ENCODE measurements at places on chromosomes 11 and 22.

GRCh38 chr22:32232191-32232830 lies 22.8 kb downstream of the SLC5A4 start:
- DNase-seq: no peak

DNA sequence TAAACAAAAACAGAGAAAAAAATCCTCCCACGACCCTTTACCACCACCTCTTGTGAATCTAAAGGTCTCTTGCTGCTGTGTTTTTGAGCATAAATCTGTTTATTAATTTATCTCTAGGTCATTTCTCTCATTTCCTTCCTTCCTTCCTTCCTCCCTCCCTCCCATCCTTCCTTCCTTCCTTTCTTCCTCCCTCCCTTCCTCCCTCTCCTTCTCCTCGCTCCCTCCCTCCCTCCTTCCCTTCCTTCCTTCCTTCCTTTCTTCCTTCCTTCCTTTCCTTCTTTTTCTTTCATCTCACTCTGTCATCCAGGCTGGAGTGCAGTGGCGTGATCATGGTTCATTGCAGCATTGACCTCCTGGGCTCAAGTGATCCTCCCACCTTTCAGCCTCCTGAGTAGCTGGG lies 13.5 kb upstream of the APOBEC3A start:
- DNase-seq: no peak

DNA sequence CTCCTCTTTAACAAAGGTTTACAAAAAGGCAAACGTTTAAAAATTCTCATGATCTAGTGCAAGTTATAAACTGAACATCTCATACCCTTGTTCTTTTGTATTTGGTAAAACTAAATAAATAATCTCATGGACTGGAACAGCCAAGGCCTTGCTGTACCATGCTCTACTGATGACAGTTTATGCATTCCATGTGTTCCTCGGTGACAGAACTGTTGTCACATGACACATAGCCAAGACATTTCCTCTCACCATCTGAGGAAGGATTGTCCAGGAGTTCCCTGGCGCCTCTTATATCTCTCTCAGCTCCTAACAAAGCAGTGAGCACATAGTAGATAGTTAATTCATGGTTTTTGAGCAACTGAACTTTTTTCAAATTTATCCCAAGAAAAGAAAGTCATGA lies 12.6 kb downstream of the CCDC83 start:
- DNase-seq: no peak

DNA sequence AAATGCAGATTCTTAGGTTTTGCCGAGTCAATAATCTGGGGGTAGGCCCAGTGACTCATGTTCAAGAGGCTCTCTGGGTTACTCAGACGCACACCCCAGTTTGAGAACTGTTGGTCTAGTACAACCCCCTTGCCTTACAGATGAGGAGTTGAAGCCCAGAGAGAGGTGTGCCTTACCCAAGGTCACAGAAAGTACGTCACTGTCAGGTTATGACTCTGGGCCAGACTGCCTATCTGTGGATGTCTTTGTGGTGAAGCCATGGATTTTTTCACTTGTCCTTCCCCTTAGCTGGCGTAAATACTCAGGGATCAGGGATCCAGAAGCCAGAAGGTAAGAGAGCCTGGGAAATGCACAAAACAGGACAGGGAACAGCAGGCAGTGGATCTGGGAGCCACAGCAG lies 25.2 kb upstream of the NECTIN1 start:
- no peak for DNase-seq

Measured in stimulated activated CD4-positive, alpha-beta T cell treated with anti-CD3 and anti-CD28 coated beads, TNF-alpha, amount 100 ng/mL, for 1 hour (primary cell).